ENCODE measurements at places on chromosomes 2 and 18.

DNA sequence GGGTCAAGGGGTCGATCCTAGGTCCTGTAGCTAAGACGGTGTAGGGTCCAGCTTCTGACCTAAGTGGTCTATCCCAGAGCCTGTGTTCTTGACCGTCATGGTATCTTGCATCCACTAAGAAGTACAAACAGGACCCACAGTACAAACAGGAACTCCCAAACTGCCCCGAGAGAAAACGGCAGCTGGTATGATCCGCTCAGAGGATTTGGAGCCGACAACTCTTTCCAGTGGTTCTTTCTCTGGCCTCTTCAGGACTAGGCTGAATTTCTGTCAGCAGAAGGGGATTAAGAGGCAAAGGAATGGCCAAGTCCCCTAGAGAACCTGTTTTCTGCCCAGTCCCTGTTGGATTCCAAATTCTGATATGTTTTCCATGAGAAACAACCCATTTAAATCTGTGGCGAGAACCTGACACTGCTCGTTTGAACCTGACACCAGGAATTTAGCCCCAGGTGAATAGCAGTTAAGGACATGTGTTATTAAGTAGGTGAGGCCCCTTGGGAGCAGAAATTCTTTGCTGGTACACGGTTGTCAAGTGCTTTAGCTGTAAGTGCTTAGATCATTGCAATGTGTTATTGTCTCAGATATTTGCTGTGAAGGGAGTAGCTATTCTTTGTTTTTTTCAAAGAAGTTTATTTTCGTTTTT lies 50.5 kb upstream of the TXNDC2 start:
- DNase-seq = no peak

DNA sequence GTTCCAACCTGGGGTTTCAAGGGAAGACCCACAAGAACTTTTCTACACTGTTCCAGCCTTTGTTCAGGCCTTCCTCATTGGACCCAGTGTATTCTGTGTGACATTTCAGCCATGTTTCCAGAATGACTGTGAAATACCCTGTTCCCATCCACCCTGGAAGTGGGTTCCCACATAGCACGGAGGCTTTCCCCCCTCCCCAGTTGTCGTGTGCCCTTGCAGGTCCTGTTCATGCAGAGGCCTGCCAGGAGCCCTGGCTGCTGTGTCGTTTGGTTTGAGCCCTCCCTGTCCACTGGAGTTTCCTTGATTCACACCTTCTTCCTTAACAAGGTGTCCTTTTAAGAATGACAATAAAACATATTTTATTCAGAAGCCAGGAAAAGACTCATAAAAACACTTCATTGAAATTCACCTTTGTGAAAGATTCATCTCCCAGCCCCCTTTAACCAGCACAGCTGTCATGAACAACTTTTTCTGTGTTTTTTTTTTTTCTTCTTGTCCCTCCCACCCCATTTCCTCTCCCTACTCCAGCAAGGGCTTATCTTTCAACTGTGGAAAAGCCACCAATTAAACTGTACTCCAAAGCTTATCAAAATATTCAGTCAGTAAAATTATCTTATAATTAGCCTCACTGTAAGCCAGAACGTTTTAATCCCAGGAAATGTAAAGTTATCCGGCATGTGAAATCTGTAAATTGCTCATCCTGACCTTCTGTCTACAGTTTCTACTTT lies 106.4 kb downstream of the ACOXL start:
- no peak for DNase-seq

GRCh38 chr2:29509397-29509796 lies 394.2 kb downstream of the CLIP4 start:
- no peak for DNase-seq

DNA sequence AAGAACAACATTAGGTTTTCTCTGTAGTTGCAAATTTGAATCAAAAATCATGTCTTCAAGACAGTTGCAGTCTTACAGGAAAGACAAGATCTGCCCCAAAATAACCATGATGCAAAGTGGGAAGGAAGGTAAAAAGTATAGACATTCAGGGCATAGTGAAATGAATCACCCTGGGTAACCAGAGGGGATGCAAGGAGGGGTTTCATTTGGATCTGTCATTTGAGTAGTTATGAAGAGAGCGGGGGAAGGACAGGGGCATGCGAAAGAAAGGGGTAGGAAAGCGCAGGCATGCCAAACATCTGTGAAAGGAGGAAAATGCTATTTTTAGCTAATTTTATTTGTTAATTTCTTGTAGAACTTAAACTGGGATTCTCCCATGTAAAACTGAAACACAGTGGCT lies 219.1 kb upstream of the BOD1L2 start:
- no peak for DNase-seq

- no peak for DNase-seq
Observed at GRCh38 chr2:200052627-200053026, 97.2 kb downstream of the MAIP1 start.

- peak; percentile 39 for DNase-seq
Observed at GRCh38 chr2:157572725-157573124, 55.9 kb downstream of the ACVR1C start.

GRCh38 chr2:168964251-168964807 lies 63.2 kb downstream of the G6PC2 start:
- no peak for DNase-seq

DNA sequence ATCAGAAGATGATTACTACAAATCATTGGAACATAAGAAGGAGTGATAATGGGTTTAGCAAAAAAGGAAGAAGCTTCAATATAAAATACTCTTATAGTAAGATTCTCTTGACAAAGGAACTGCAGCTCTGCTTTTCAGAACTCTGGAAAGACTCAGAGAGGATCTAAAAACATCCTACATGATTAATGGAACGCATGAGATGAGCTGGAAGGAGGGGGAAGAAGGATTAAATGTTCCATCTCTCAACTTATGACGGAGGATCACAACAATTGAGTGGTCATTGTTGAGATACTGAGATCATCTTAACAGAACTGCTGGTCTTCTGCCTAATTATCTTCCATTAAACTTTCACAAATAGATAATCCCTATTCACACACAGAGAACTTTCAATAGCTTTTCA lies 267.5 kb upstream of the SLC8A1 start:
- no peak for DNase-seq

DNA sequence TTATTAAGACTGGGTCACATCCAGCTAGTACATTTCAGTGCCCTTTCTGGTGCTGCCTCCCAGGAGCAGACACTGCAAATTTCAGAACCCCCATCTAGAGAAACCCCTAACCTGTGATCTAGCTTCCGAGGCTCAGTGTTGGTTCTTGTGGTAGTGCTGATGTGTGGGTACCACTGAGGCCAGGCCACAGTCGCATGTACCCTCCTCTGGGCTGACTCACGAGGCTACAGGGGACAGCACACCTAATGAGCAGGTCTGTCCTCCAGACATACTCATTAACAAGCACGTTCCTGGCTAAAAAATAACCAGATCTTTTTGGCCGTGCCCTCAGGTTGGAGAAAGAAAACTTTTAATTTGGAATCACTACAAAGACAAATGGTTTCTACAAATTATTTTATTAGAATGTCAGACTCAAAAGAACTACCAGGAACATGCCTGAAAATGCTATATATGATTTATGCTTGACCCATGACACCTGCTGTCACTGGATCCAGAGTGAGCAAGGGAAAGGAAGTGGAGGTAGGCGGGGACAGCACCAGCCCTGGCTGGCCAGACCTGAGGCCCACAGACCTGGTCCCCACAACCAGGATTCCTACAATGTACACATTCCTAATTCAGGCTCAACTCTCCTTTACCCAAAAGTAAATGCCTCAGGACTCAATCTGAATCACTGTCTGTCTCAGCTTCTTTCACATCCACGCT lies 8.5 kb downstream of the CIAO1 start:
- no peak for DNase-seq

DNA sequence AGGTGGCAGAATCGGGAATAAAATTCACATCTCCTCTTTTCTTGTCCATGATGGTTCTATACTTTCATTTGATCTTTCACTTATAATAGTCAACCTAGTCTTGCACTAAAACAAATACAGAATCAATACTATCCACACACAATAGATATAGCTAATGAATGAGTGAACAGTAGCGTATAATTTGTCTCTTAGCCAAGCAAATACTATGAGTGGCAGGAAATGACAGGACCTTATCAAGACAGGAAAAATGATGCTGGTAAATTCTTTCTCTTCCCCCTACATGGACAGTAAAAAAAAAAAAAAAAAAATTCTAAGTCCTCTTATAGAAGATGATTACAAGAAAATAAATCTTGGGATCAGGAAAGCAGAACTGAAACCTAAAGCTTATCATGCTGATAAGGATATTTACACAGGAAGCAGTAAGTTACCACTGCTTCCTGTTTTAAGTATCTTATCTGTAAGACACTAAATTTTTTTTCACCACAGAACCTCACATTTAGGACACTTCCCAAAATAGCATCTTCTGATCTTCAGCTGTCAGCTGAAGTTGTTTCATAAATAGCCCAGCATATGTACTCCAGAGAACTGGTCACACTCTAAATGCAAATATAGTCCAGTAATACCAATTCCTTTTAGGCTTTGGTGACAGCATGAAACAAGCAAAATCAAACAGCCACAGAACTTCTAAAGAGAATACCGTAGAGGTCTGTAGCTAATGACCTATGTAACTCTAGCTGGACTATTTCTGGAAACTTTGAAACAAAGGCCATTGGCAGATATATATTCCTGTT lies 27.0 kb downstream of the IRS1 start:
- no peak for DNase-seq

DNA sequence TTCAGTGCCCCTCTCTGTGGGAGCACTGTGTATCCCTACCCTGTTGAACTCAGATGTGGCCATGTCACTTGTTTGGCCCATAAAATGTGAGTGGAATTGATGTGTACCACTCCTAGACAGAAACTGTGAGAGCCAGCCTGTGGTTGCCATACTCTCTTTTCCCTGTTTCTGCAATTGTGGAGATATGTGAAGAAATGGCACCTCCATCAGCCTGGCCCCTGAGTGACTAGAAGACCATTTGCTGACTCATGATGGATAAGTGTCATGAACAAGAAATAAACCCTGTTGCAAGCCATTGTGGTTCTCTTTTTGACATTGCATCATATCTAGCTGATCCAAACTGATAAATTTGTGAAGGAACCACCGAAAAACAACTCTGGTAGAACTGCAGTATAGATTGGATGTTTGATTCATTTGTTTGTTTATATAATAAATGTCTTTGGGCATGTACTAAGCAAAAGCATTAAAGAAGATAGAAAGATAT lies 214.5 kb upstream of the FBXO11 start:
- DNase-seq = no peak

GRCh38 chr2:235402422-235402821 lies 91.4 kb upstream of the AGAP1 start:
- DNase-seq = no peak

DNA sequence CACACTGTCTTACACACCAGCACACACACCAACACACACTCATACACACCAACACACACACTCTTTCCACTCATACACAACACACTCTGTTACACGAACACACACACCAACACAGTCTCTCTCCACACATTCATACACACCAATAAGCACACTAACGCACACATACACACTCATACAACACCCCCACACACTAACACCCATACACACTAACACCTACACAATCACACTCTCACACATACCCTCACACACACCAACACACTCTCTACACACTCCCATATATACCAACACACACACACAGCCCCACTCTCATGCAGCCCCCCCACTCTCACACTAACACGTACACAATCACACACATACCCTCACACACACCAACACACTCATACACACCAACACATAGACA lies 123.8 kb downstream of the DYSF start:
- no peak for DNase-seq

GRCh38 chr2:2646433-2647051 lies 315.5 kb upstream of the MYT1L start:
- DNase-seq = no peak

- DNase-seq = no peak
Observed at GRCh38 chr2:54946220-54946805, 103.9 kb downstream of the RTN4 start.

DNA sequence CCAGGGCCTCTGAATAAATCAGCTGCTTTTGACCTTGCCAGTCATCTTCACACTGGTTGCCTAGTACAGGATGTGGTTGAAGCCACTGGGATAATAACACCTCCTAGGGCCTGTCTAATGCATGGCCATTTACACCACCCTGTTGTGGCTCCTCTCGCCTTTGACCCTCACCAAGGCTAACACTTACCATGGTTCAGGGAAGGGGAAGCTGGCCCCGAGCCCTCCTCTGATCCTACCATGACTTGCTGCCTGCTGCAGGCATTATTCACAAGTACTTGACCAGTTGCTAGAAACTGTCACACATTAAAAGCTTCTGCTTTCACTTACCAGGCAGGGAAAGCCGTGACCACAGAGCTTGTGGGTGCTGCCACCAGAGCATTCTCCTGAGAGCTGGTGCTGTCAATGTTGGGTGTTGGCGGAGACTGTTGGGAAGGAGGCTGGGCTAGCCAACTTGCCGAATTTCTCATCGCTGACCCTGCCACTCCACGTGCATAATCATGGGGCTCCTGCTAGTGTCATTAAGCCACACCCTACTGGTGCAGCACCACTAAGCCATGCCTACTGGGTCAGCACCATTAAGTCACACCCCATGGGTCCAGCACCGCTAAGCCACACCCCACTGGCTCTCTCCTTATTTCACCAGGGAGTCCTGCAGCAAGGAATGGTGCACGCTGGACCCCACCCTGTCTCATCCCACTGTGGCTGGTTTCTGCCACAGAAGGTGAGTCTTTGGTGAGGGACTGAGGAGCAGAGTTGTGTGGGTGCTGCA lies 47.0 kb upstream of the TTC39C start:
- no peak for DNase-seq

DNA sequence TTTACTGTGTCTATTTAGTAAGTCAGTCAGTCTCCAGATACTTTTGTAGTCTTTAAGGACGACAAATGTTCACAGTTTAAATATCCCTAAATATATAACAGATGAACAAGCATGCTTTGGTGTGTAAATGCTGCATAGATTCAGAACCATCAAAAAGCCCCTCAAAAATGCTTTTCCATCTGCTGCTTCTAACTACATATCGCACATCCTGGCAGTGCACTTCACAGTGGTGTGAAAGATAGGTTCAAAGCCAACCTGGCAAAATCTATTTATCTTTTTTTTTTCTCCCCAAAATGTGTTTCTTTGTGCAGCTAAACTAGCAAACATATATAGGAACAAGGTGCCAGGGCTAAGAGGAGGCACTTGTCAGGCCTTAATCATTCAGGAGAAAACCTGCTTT lies 753.8 kb downstream of the PLCL1 start:
- no peak for DNase-seq

DNA sequence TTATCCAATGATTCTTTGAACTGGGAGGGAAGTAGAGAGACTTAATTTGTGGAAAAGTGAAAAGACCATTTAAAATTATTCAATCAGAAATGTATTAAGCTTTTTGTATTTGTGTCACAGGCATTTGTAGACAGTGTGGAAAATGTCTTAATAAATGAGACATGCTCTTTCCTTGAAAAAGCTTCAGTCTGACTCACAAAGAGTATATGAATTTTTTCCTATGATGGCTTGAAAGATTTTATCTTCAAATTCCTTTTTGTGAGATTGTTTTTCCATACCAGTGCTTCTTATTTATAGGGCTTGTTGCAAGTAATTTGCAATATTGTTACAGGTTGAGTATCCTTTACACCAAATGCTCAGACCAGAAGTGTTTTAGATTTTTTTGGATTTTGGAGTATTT lies 39.5 kb downstream of the STON1 start:
- no peak for DNase-seq
